Stimulated activated CD4-positive, alpha-beta T cell treated with anti-CD3 and anti-CD28 coated beads, TNF-alpha, amount 100 ng/mL, for 4 hours (primary cell): ENCODE measurements at places on chromosomes 4 and X.

DNA sequence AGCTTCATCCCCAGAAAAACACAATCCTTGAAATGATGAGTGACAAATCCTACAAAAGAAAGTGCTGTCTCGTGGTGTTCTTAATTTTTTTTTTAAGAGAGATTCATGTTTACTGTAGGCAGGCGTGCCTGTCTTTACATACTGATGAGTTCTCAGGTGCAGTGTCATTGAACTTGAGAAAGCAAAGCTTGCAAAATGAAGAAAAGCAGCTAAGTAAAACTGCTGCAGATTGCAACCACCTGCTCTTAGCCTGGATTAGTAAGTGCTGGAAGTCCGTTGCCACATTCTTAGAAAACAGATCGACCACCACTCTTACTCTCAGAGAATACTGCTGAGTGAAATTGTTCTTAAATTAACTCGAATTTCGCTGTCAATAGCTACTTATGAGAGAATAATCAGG is 854.6 kb downstream of the TRIML1 start:
- DNase-seq: no peak

DNA sequence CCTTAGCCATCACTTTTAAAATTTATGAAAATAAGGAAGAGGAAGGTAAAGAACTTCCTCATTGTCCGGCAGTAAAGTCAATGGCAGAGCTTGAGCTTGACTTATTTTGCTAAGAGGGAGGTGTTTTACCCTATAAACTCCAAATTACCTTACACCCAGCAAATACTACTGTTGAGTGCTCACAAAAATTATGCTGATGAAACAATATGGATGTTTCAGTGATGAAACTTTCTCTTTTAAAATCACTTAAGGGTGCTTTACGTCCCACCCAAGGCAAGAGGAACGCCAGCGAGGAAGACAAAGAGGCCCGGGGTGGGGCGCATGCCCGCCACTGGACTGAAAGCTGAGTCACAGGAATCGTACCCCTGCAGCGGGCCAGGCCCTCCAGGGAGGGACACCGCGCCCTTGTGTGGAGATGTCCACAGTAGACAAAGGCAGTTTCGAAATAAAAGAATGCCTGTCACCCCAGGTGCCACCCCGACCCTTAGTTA is 560 bp upstream of the TMSB4X start:
- DNase-seq: no peak

- DNase-seq: peak; percentile 5
Measured at GRCh38 chrX:54357414-54358377, at the start of gene WNK3. Gene WNK3 (minus strand): TSS chrX:54358046.

DNA sequence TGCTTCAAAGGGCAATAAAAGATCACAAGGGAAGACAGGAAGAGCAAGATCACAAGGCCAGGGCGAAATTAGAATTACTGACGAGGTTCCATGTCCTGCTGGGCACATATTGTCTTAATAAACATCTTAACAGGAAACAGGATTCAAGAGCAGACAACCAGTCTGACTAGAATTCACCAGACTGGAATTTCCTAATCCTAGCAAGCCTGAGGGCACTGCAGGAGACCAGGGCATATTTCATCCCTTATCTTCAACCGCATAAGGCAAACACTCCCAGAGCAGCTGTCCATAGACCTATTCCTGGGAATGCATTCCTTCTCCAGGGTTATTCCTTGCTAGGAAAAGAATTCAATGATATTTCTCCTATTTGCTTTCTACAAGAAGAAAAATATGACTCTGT is 12.4 kb upstream of the TDO2 start:
- DNase-seq: no peak

DNA sequence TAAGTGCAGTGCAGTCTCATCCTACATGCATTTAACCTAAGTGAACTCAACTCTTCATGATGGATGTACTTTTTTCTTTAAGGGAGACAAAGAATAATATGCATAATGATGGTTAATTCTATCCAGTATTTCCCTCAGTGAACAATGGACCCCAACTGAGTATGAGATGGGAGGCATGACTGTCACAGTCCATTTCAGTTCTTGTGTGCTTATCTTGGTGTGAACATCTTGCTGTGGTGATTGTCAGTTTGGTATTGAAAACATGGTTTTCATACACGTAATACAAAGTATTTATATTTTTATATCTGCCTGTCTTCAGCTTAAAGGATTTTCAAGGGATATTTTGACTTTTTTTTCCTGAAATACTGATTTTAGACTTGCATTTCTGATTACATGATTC is 72.0 kb upstream of the NDUFC1 start:
- DNase-seq: no peak

GRCh38 chr4:140078366-140078765 is 75.6 kb downstream of the MAML3 start:
- DNase-seq: no peak

DNA sequence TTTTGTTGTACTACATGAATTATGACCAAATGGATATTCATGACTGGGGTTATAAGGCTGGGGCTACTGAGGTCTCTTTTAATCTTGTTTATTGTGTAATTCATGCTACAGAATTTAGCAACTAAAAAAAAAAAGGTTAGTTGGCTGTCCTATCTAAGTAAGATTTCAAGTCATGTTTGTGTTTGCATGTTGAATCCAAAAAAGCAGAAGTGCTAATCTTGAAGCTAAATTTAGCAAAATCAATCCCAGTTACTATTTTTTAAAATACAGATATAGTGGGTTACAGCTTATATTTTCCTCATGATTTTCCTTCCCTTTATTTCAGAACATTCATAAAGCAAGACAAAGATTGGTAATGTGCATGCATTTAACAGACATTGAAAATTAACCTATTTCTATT is 19.4 kb downstream of the MTMR1 start:
- DNase-seq: no peak

DNA sequence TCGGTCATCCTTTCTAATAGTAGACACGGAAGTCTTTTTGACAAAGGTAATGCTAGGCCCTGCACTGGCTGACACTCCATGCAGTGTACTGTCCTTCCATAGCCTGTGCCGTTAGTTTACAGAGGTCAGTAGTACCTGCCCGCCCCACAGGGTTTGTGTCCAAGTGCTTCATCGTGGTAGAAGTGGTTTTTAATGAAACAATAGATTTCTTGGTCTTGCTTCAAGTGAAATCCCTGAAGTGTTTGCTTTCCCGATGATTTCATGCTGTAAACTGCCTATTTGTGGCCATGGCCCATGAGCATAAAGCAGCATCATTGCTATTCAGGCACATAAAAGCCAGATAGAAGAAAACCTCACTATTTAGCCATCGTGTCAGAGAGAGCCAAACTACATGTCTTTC is 139.3 kb downstream of the GPR143 start:
- no peak for DNase-seq

GRCh38 chr4:110096405-110096804 is 102.0 kb downstream of the ELOVL6 start:
- no peak for DNase-seq

DNA sequence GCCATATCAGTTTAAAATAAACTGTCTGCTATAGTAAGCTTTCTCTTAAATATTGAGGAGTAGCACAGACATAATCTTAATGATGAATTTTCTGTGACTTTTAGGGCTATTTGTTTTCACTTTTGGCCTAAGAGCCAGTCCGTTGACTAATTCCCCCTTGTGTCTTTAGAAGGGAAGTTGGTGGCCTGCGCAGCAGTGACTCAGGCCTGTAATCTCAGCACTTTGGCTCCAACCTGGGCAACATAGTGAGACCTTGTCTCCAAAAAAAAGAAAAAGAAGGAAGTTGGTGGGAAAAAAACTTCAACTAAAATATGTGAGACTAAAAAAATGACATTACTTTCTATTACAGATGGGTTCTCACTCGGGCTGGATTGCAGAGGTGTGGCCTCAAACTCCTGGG is 3.4 kb downstream of the NCAPG start:
- DNase-seq: no peak

GRCh38 chr4:186082221-186082620 is 13.3 kb downstream of the TLR3 start:
- DNase-seq: no peak

GRCh38 chrX:70338290-70338689 is 48.4 kb downstream of the KIF4A start:
- no peak for DNase-seq

DNA sequence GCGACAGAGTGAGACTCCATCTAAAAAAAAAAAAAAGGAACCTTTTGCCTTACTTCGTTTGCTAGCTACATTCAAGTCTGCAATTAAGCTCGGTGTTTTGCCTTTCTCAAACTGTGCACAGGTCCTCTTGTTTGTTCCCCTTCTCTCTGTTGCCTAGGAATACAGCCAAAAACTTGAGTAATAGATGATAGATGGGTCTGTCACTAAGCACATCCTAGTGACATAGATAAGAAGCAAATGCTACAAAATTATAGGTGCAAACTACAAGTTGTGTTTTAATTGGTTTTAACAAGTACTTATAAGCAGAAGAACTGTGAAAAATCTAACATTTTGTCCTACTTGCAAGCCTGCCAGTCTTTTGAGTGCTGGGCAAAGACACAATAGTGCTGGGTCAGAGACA is 95.2 kb downstream of the SNCA start:
- no peak for DNase-seq

- DNase-seq: no peak
Measured at GRCh38 chr4:67131224-67131623, 414.1 kb downstream of the CENPC start.

DNA sequence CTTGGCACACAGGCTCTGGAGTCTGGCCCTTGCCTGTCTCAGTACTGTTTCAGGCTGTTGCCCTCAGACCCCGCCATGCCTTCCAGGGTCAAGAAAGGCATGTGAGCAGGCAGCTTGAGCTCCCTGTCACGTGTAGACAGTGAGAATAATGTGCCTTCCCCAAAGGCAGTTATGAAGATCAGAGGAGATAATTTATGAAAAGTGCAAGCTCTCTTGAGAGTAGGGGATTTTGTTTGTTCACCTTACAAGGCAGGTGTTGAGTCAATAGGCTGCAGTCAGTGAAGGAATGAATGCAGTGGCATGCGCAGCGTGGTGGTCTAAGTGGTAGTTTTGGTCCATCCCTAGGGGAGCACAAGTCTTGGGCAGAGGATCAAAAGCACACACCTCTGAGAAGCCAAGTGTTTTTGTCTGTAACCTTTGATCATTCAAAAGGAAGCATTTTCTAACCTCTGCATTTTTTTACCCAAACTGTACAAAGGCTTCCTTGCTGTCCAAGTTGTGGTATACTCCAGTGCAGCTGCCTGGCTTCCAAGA is 14.4 kb downstream of the HADH start:
- DNase-seq: no peak

DNA sequence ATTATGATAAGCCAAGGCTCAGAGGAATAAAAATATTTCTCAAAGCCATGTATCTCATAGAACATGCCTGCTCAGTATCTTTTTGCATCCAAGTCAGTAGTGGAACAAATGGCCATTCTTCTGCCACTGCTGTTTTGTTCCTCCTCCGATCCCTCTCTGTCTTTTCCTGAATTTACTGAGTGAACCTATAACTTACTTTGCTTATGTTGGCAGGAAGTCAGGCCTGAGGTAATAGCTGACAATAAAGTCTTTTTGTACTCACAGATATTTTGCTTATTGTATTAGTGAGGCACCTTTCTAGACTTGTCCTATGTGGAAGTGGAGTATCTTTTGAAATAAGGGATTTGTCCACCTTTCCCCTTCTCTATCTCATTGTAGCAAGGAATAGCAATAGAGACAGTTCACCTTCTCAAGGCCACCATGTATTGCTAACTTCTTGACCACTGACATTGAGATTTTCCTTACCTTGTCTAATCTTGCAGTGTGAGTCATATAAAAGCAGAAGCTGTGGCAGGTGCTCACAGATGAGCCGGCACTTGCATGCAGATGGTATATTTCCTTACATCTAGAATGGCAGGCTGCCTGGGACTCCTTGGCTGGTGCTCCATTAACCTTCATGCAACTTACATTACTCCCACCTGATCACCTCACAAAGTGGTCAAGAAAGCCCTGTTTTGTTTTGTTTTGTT is 68.2 kb downstream of the AGTR2 start:
- no peak for DNase-seq

- no peak for DNase-seq
Measured at GRCh38 chrX:10121787-10122186, 35.0 kb upstream of the CLCN4 start.

- DNase-seq: no peak
Measured at GRCh38 chr4:186485561-186486062, 69.8 kb downstream of the MTNR1A start.

GRCh38 chr4:155271557-155271956 is 63.1 kb downstream of the NPY2R start:
- no peak for DNase-seq

DNA sequence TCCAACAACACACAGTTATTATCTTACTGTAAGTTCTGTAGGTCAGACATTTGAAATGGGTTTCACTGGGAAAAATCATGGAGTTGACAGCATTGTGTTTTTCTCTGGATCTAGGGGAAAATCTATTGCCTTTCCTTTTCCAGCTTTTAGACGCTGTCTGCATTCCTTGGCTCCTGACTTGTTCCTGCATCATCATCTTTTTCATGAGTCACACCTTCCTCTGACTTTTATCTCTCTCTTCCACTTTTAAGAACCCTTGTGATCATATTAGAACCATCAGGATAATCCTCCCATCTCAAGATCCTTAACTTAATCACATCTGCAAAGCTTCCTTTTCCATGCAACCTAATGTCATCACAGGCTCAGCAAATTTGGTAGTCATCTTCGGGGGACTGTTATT is 1454.8 kb downstream of the RPA4 start:
- no peak for DNase-seq

GRCh38 chr4:17367201-17367600 is 144.7 kb downstream of the QDPR start:
- DNase-seq: no peak

GRCh38 chr4:74503580-74503979 is 58.6 kb downstream of the AREG start:
- DNase-seq: no peak

DNA sequence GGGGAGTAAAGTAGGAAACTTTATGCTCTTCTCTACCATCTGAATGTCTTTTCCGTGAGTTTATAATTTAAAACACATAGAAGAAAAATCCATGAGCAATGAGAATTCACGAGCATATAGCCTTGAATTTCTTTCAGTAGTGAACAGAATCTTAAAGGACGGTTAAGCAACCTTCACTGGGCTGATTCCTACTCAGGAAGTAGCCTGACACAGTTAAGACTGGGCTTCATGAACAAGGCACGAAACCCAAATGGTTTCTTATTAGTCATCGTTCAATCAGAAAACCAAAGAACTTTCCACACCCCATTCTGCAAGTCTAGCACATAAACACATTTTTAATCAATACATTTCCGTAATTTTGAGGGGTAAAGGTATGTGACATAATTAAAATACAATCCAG is 95.8 kb downstream of the SH3KBP1 start:
- no peak for DNase-seq

GRCh38 chr4:93879919-93880318 is 51.4 kb downstream of the ATOH1 start:
- no peak for DNase-seq

- DNase-seq: no peak
Measured at GRCh38 chrX:9339603-9340491, 125.0 kb upstream of the TBL1X start.

DNA sequence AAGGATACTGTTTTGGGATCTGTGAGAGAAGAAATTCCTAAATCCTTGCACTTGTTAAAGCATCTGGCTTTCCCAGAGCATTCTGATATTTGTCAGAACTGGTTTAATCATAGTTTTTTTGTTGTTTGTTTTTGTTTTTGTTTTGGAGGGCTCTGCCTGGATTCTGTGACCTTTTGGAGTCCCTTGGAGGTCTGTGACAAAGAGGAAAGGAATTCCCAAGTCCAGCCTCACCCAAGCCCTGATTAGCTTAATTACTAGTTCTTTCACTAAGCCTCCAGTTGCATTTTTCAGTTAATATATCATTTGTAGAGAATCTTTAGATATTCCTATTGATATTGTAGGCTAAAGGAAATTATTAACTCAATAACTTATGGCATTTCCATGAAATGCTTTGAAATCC is 711 bp downstream of the ACE2 start:
- no peak for DNase-seq

GRCh38 chrX:51759055-51759839 is 16.0 kb downstream of the GSPT2 start:
- no peak for DNase-seq
